ENCODE measurements at places on chromosomes 6 and 20. TPM values are rescaled to one million over a fixed set of nuclear protein-coding genes. Genes with fewer than 3 reads are reported as not detected.

Gene PCSK2
- not detected for total RNA-seq

Gene PLA2G7
- 5.7 TPM for total RNA-seq

Gene PSMF1
- 273 TPM for total RNA-seq

GRCh38 chr6:96939007-96939805 lies 14.7 kb downstream of the KLHL32 start:
- DNase-seq: peak; percentile 67

Gene ABHD16B
- total RNA-seq: not detected

DNA sequence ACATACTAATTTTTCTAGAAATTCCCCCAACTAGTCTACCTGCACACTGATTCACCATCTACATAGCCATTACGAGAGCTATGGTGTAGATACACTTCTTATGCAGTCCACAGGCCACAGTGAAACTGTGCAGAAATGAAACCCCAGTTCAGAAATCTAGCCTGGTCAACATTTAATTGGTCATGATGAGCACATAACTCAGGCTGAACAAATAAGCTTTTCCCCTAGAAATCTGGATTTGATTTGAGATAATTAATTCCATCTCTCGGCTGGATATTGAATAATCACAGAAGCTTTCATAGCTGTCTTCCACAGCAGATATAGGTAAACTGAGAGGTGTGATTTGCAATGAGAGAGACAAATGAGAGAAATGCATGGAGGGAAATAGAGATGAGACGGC lies 22.6 kb upstream of the TINAG start:
- DNase-seq: no peak

GRCh38 chr6:89959883-89960282 lies 65.6 kb downstream of the GJA10 start:
- no peak for DNase-seq

Gene COL9A1
- not detected for total RNA-seq
